ENCODE measurements at places on chromosomes 7 and 10.

- no peak for DNase-seq
These were observed 183.6 kb downstream of the NRP1 start for GRCh38 chr10:33150889-33151288.

DNA sequence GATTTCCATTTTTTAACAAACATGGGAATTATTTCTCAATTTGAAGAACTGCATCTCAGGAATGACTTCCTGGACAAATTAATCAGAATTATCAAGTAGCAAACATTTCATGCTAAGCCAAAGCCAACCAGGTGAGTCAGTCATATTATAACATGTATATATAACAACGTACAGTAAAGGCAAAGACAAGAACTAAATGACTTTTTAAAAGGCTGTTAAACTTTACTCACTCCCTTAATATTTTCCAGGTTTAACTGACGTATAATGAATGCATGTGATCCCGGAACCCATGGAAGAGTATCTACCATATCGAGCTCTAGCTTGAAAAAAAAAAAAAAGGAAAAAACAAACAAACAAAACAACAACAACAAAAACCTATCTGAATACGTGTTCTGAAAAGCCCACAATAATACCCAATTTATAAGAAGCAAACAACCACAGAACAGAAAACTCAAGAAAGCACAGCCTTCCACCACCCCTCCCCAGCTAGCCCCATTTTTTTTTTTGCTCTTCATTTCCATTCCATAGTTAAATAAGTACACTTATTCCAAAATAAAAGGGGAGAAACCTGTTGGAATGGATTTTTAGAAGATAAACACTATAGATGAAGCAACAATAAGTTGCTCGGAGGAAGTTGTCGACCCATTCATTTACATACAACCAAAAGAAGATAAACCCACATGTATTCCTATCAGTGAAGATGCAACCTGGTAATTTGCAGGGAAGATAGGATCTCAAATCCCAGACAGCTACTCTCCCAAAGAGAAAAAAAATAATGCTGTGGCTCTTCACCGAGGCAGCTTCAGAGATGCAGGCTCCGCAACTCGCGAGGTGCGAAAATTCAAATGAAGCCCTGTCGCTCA is 537 bp downstream of the NAPEPLD start:
- DNase-seq: no peak

GRCh38 chr10:53903756-53904155 is 897.3 kb downstream of the PCDH15 start:
- DNase-seq: no peak

- no peak for DNase-seq
These were observed 16.0 kb downstream of the FZD1 start for GRCh38 chr7:91280185-91280584.

GRCh38 chr10:28939281-28940157 is 262.2 kb downstream of the BAMBI start:
- no peak for DNase-seq

- no peak for DNase-seq
These were observed 244.0 kb upstream of the CXCL12 start for GRCh38 chr10:44628921-44629320.

DNA sequence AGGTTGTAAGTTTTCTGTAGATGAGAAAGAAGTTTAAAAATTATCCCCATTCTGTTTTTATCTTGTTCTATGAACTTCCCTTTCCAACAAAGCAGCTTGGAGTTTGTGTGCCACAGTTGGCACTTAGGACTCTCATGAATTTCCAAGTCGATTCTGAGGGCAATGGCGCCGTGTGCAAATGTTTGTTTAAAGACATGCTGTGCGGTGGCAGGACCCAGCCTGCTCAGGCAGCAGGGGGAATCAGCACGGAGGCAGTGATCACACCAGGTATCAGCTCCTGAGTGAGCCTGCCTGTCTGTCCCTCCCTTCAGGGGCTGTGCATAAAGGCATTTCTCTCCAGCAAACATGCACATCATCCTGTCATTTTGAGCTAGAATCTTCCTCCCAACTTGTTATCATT is 109.8 kb upstream of the WDR11 start:
- DNase-seq: no peak

- DNase-seq: no peak
These were observed 350.9 kb downstream of the RNLS start for GRCh38 chr10:88232029-88232895.

DNA sequence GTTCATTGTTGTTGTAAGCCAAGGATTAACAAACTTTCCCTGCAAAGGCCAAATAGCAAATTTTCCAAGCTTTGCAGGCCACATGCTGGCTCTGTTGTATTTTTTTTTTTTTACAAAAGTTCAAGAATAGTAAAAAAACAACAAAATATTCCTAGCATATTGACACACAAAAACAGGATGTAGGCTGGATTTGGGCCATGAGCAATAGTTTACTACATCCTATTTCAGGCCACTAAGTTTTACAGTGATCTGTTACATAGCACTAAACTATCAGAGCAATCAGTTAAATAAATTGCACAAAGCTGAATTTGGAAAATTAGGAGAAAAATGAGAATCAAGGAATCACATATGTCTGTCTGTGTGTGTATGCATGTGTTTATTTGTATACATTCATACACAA is 491.8 kb upstream of the GHITM start:
- no peak for DNase-seq

- DNase-seq: no peak
These were observed 198.2 kb downstream of the MAD1L1 start for GRCh38 chr7:2034291-2035201.

DNA sequence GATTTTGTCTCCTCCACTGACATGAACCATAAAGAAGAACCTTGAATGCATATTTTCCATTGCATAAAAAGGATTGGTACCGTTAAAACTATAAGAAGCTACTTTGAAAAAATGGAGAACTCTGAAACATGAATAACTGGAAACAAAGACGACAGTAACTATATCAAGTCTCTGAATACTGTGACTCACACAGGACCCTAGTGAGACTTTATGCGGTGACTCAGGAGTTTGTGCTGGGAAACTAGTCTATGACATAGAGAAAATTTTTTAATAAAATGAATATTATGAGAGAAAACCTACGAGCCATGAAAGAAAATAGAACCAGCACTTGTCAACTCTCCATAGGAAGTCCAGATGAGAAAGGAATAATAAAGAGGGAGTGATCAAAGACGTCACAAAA is 339.9 kb upstream of the ADARB2 start:
- DNase-seq: no peak

- no peak for DNase-seq
These were observed 2.5 kb downstream of the KAT6B start for GRCh38 chr10:74828946-74829345.

GRCh38 chr10:60823324-60823723 is 45.0 kb downstream of the CDK1 start:
- DNase-seq: no peak

DNA sequence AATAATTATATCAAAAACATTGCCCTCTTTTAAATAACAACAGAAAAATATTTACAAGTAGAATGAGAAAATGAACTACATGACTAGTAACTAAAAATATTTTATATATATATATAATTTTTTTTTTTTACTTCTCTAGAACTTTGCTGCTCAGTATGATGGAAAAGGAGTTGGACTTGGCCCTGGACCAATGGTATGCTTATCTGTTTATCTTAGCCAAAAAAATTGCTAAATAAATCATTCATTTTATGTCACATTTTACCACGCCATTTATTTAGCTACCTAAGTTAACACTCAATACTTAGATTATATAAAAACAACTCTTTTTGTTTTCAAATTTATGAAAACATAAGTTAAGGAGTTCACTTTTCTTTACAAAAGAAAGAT is 6.7 kb downstream of the COL1A2 start:
- no peak for DNase-seq

DNA sequence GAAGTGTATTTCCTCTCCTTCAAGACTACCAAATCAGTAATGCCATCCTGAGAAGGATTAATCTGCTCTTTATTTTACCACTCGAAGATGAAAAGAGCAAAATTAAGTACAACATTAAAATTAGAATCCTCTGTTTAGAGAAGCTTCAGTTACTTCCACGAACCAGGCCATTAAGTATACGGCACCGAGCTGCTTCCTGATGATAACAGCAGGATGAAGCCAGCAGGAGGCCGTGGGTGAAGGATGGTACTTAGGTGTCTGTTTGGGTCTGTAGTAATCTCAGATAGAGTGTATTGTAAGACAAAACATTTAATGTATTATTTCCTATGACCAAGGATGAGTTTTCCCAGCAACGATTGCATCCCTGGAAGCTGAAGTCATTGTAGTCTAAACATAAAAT is 362.8 kb downstream of the SFMBT2 start:
- no peak for DNase-seq

DNA sequence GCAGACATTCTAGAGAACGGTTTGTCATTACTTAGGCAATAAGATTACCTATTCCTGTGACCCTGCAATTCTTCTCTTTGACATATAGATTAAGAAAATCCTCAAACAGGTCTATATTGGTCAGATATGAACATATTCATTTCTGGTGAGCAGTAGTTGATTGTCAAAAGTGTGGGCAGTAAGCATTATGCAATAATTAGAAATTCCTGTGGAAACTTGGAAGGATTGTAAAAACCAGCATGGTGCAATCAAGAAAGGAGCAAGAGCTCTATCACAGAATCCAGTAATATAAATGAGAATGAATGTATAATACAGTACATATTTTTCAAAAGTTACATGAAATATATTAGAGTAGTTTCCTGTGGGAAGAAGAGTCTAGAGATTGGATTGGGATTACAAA is 406.5 kb downstream of the SUGCT start:
- DNase-seq: no peak

- DNase-seq: no peak
These were observed 79.9 kb downstream of the VTI1A start for GRCh38 chr10:112526906-112527305.

DNA sequence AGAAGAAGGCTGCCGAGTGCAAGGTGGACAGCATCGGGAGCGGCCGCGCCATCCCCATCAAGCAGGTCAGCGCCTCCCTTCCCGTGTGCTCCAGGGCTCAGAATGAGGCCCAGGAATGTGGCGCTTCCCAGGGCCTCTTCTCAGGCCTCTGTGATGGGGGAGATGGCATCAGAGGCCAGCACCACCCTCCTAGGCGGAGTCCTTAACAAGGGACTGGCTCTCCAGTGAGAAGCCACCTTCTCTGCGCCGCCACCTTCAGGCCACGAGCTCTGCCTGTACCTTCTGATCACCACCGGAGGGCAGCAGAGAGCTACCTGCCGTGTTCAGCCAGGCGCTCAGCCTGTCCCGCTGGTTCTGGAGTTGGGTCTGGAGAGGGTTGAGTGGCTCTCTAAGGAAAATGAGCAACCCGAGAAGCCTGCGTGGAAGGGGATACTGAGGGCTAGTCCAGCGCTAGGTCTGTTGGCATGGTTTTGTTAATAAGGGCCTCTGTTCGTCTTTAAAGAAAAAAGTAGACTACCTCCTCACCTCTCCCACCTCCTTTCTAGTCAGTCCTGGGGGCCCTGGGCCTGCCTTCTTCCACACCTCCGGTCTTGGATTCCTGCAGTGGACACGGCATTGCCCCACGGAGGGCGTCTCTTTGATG is 37.7 kb downstream of the AGAP3 start:
- peak; percentile 49 for DNase-seq

DNA sequence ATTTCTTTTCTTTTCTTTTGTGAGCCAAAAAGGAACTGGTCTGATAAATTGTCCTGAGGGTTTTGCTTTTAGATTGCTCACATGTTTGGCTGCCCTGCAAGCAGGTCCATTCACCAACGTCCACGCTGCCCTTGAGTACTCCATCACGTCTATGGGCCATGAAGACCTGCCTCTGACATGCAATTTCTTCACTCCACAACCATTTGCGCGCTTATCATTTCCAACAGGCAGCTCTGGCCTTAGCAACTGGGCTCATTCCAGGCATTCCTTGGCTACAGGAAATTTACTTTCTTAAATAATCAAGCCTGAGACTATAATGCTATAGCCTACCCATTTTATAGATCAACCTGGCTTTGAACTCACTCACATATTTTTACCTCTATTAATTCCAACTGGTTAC is 408.3 kb upstream of the C7orf33 start:
- no peak for DNase-seq

DNA sequence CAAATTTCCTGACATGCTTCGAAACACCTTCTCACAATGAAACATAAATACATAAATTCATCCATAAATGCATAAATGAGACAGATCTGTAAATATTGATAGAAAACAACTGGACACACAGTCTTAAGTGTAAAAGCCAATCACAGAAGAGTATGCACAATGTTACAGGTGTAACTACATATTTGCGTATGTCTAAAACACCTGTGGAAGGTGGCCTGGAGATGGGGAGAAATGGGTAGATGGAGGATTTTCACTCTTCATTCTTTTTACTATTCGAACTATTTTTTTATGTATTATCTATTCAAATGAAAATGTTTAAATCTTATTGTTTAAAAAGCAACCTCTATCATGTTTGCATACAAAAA is 860 bp downstream of the IQUB start:
- DNase-seq: no peak

GRCh38 chr7:126574276-126575250 is 678.2 kb downstream of the GRM8 start:
- no peak for DNase-seq

DNA sequence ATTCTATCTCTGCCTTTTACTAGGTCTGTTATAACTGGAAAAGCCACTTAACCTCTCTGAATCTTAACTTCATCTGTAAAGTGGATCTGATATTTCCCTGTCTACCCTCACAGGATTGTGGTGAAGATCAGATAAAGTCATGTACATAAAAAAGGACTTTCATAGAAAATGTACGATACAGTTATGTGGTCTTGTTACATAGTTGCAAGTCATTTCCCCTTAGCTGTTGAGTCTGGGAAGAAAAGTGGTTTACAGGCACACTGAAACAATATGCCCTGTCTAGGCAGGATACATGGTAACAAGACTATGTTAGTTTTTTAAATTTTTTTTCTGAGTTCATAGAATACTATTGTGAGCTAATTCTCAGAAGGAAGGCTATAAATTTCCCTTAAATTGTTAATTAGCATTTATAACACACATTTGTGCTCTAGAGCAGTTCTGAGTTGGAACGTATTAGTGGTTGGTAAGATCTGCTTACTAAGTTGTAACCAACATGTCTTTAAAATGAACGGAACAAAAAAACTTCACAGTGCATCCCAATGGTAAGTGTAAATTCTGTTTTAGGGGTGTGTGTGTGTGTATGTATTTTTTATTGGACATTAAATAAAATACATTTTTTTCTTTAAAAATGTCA is 7.1 kb upstream of the GSTO1 start:
- no peak for DNase-seq

DNA sequence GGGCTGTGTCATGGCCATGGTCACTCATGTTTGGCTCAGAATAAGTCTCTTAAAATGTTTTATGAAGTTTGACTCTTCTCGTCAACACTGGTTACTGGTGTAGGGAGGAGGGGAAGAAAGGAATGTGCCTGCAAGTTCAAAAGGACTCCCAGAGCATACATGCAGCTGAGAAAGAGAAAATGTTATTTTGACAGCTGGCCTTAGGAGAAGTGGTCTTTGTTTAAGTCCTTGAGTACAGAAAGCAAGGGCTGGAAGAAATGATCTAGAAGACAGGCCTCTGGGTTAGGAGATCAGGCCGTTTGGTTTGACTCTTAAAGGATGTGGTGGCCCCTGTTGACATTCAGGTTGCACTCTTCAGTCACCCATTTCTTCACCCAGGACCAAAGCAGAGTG is 245.5 kb downstream of the REEP3 start:
- no peak for DNase-seq

- DNase-seq: no peak
These were observed 77.0 kb downstream of the ZNF277 start for GRCh38 chr7:112283382-112283910.
